ENCODE measurements at places on chromosomes 12 and 14. TPM values are rescaled to one million over a fixed set of nuclear protein-coding genes. Genes with fewer than 3 reads are reported as not detected.

Gene FAM222A
- 0.62 TPM for total RNA-seq

Gene CLEC2B
- total RNA-seq, result 14.2 TPM

Gene RPGRIP1
- 0.10 TPM for total RNA-seq

Gene ANKRD33
- total RNA-seq, result not detected

Gene LTB4R2
- total RNA-seq, result 4.0 TPM

Gene NID2
- 56.9 TPM for total RNA-seq

Gene GPR68
- total RNA-seq, result 3.2 TPM

Gene SRSF9
- 83.5 TPM for total RNA-seq

Gene MANSC4
- total RNA-seq, result not detected

Gene LPAR5
- 3.3 TPM for total RNA-seq

Gene BMP4
- total RNA-seq, result 9.1 TPM

Gene SLC17A8
- total RNA-seq, result not detected

Gene P2RX2
- total RNA-seq, result not detected

Gene PPP4R3A
- 62.9 TPM for total RNA-seq

Gene CMTM5
- 0.74 TPM for total RNA-seq

Gene GALNT16
- 18.2 TPM for total RNA-seq

Gene HPD
- 17.4 TPM for total RNA-seq

Gene RNU6-8
- total RNA-seq, result not detected

Gene OLR1
- not detected for total RNA-seq

Gene PLEKHD1
- total RNA-seq, result 0.10 TPM

Gene A2M
- total RNA-seq, result 1,306 TPM

Gene RBM25
- 57.2 TPM for total RNA-seq

Gene MIS18BP1
- total RNA-seq, result 19.7 TPM

Gene GPR162
- total RNA-seq, result 5.1 TPM

Gene IL22
- total RNA-seq, result not detected

Gene LRRC9
- total RNA-seq, result not detected

Gene EMP1
- 746 TPM for total RNA-seq

Gene ITGA7
- 570 TPM for total RNA-seq

Gene PMCH
- total RNA-seq, result not detected

Gene KRT75
- total RNA-seq, result not detected

Gene DPPA3
- total RNA-seq, result not detected

Gene CD69
- total RNA-seq, result 5.1 TPM

Gene TRIM9
- total RNA-seq, result 2.7 TPM

Gene LGR5
- total RNA-seq, result 0.38 TPM

Gene TRPV4
- total RNA-seq, result 2.0 TPM

Gene BTBD6
- total RNA-seq, result 42.4 TPM

Gene KCNH5
- total RNA-seq, result not detected

Gene PSMD9
- 42.1 TPM for total RNA-seq

Gene E2F7
- 0.09 TPM for total RNA-seq

Gene EGLN3
- 29.2 TPM for total RNA-seq

Gene ZNF891
- total RNA-seq, result 2.5 TPM

Gene SLC25A47
- total RNA-seq, result not detected

Gene CCDC196
- total RNA-seq, result not detected

Gene IL23A
- not detected for total RNA-seq

Gene SERPINA4
- not detected for total RNA-seq

Gene MYL6B
- 32.9 TPM for total RNA-seq

Gene CMA1
- 2.4 TPM for total RNA-seq

Gene GSKIP
- total RNA-seq, result 15.5 TPM

Gene CLEC1B
- not detected for total RNA-seq

Gene OR6C76
- total RNA-seq, result not detected

Gene LGALS3
- 148 TPM for total RNA-seq

All from posterior vena cava (tissue), 2 donors.